Activated T-cell treated with anti-CD3 and anti-CD28 coated beads, Interleukin-2, amount 50 U/mL, for 4 hours (primary cell): ENCODE measurements at places on chromosomes 2 and 18. TPM values are rescaled to one million over a fixed set of nuclear protein-coding genes. Genes with fewer than 3 reads are reported as not detected.

DNA sequence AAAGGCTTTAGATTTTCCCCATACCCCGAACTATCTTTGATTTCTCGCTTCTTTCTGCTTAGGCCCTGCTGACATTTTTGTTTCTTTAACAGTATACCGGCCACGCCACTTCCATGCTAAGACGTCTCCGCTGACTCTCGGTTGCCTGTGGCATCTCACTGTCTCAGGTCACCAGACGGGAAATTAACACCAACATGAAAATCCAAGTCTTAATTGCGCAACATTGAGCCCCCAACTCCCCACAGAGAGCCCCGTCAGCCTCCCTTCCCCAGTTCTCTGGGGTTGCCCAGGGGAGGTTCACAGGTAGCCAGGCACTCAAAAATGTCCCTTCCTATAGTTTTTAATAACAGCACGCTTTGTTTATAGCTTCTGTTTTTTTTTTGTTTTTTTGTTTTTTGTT is 30.2 kb downstream of the CD8B2 start:
- no peak for DNase-seq

- no peak for DNase-seq
Measured at GRCh38 chr2:47226923-47227220, 71.8 kb upstream of the STPG4 start.

GRCh38 chr2:11129598-11130449 is 25.4 kb upstream of the SLC66A3 start:
- DNase-seq, result peak; percentile 82

ACVR1C gene
- total RNA-seq, result 0.49 TPM

- no peak for DNase-seq
Measured at GRCh38 chr2:133817680-133818566, 249.7 kb upstream of the NCKAP5 start.

DNA sequence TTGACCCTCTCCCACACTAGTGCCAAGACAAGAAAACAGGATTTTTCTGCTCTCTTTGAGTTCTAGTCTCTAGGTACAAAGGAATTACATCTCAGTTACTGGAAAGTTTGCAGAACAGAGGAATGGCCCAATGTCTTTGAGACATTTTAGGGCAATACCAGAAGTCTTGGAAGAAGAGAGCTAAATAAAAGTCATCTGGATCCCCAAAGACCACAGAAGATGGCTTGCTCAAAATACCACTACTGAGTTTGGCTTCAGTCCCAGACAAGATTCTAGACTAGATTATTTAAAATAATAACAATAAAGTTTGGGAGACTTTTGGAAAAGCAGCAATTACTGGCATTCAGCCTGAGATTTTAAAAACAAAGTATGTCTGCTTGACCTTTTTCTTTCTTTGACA is 61.9 kb upstream of the HK2 start:
- DNase-seq, result no peak

MPHOSPH10 gene
- total RNA-seq, result 85.0 TPM

FNDC4 gene
- total RNA-seq, result not detected

- DNase-seq, result no peak
Measured at GRCh38 chr2:165191096-165191728, 12.6 kb downstream of the SCN3A start.

GRCh38 chr18:9189491-9189890 is 52.9 kb downstream of the ANKRD12 start:
- no peak for DNase-seq

SIGLEC15 gene
- not detected for total RNA-seq

GRCh38 chr2:241865957-241866789 is 3.4 kb upstream of the RTP5 start:
- DNase-seq, result no peak

ATOH8 gene
- not detected for total RNA-seq

GRCh38 chr2:113080134-113080533 is 12.4 kb downstream of the IL1F10 start:
- DNase-seq, result peak; percentile 35

DNA sequence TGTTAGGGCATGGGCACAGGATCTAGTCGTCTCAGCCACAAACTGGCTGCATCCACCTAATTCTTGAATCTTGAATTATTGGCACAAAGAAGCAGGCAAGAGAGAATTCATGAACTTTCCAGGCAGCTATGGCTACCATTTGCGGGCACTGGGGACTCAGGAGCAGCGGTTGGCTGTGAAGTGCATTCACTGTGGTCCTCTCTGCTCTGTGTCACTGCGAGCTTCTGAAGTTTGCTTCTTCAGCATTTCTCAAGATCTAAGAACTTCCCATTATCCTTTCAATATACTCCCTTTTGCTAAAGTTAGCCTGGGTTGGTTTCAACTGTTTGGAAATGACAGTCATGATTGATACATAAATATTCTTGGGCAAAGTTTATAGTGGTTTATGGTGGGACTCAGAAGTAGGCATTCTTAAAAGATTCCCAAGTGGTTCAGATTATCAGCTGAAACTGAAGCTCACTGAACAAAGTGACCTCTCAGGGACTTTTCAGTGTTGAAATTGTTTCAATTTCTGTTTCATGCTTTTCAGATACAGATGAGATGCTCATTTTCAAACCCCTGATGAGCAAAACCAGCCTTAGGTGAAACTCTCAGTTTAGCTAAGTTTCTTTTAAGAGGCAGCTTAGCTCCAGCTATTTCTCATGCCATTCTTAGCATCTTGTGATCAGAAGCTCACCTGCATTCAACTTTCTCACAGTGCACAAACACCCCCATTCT is 1258.3 kb upstream of the GYPC start:
- DNase-seq, result no peak

DNA sequence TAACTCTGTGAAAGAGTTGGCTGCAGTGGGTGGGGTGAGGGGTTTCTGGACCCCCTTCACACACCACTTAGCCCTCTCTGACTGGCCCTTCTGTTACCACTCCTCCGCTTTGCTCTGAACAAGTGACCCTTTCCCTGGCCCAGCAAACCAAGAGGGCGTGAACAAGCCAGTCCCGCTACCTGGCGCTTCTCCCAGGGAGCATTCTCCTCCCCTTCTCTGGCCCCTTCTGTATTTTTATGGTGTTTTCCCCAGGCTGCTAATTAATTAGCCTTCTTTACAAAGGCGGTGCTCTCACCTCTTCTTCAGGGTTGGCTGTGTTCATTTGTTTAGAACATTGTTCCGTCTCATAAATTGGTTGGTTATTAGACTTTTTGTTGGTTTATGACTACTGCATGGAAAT is 180.1 kb downstream of the MGAT5 start:
- DNase-seq, result no peak

GRCh38 chr2:118264232-118264990 is 176.1 kb downstream of the INSIG2 start:
- no peak for DNase-seq

TMEM131 gene
- total RNA-seq, result 31.6 TPM

TMEM169 gene
- 0.53 TPM for total RNA-seq

GRCh38 chr2:127142663-127143630 is 36.0 kb upstream of the BIN1 start:
- DNase-seq, result no peak

- no peak for DNase-seq
Measured at GRCh38 chr2:28399956-28400355, 7.3 kb downstream of the FOSL2 start.

DNA sequence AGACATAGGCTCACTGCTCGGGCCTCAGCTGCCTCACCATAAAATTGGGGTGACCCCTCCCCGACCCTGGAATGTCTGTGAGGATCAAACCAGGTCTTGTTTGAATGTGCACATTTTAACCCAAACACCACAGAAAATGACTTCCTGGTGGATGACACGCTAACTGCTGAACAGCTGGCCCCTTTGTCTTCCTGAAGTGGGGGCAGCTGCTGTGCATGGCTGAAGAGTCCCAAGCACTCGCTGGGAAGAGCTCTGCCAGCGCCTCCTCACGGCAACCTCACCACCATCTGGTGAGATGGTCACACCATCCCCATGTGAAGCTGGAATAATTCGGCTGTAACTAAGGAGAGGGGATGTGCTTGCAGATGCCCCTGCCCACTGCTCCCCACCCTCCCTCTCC is 34.0 kb downstream of the AQP12A start:
- DNase-seq, result no peak

FSHR gene
- not detected for total RNA-seq

FRZB gene
- total RNA-seq, result not detected

RTKN gene
- total RNA-seq, result 0.71 TPM

DNA sequence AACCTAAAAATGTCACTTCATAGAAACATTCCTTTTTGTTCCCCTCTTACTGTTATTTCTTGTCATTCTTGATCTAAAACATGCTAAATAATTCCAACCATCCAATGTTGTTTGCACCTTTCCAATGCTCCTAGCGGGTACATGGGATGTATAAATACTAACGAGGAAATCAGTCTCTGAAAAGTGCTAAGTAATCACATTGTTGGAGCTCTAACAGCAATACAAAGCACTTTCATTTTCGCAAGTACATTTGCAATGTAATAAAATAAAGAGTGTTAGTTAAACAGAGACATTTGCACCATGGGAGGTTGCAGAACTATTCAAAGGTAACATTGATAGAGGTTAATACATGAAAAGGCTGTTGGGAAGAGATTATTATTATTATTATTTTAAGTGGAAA is 286.2 kb upstream of the ACVR2A start:
- no peak for DNase-seq

DNA sequence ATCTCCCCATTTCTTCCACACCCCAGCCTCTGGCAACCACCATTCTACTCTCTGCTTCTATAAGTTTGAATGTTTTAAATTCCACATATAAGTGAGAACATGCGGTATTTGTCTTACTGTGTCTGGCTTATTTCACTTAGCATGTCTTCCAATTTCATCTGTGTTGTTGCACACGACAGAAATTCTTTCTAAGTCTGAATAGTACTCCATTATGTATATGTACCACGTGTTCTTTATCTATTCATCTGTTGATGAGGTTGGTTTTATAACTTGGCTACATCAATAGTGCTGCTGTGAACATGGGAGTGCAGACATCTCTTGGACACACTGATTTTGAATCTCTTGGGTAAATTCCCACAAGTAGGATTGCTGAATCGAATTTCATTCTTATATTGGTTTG is 31.8 kb upstream of the MTX2 start:
- DNase-seq, result no peak

CTAGE1 gene
- total RNA-seq, result not detected

GRCh38 chr2:106830191-106830590 is 55.8 kb downstream of the ST6GAL2 start:
- no peak for DNase-seq

- no peak for DNase-seq
Measured at GRCh38 chr18:32095192-32095899, 3.7 kb downstream of the RNF138 start.

- no peak for DNase-seq
Measured at GRCh38 chr18:9792565-9793245, 84.6 kb downstream of the RAB31 start.
